ENCODE measurements at places on chromosomes 5 and 9. TPM values are rescaled to one million over a fixed set of nuclear protein-coding genes. Genes with fewer than 3 reads are reported as not detected.

PLAC8L1 gene
- not detected for total RNA-seq

WNK2 gene
- total RNA-seq = 17.1 TPM

CENPK gene
- 18.4 TPM for total RNA-seq

TAF1L gene
- not detected for total RNA-seq

TAF11L9 gene
- total RNA-seq = not detected

SPATA31A1 gene
- total RNA-seq = not detected

SUSD3 gene
- 1.3 TPM for total RNA-seq

SEMA6A gene
- total RNA-seq = 6.3 TPM

PIP5KL1 gene
- total RNA-seq = 4.2 TPM

AGXT2 gene
- not detected for total RNA-seq

OSTF1 gene
- total RNA-seq = 12.3 TPM

UGT3A1 gene
- 0.21 TPM for total RNA-seq

GABRA6 gene
- total RNA-seq = not detected

DBH gene
- total RNA-seq = not detected

TSSK1B gene
- total RNA-seq = not detected

GCNT4 gene
- total RNA-seq = 3.2 TPM

MGAT1 gene
- total RNA-seq = 88.5 TPM

SLC34A3 gene
- not detected for total RNA-seq

CDH9 gene
- not detected for total RNA-seq

NME5 gene
- total RNA-seq = 7.9 TPM

SYK gene
- 12.3 TPM for total RNA-seq

CAVIN4 gene
- total RNA-seq = 3.6 TPM

PCDHGA12 gene
- total RNA-seq = 3.6 TPM

SOHLH1 gene
- not detected for total RNA-seq

SLC6A19 gene
- total RNA-seq = not detected
